ENCODE measurements at places on chromosomes 12 and 14. TPM values are rescaled to one million over a fixed set of nuclear protein-coding genes. Genes with fewer than 3 reads are reported as not detected.

The DENND5B gene
- total RNA-seq: 25.3 TPM

The MUCL1 gene
- total RNA-seq: not detected

The SLC10A1 gene
- total RNA-seq: not detected

The SPTB gene
- total RNA-seq: 0.98 TPM

The MYH6 gene
- total RNA-seq: not detected

The TMEM263 gene
- total RNA-seq: 19.6 TPM

GRCh38 chr14:56085471-56085870 lies 32.7 kb upstream of the PELI2 start:
- DNase-seq: no peak

DNA sequence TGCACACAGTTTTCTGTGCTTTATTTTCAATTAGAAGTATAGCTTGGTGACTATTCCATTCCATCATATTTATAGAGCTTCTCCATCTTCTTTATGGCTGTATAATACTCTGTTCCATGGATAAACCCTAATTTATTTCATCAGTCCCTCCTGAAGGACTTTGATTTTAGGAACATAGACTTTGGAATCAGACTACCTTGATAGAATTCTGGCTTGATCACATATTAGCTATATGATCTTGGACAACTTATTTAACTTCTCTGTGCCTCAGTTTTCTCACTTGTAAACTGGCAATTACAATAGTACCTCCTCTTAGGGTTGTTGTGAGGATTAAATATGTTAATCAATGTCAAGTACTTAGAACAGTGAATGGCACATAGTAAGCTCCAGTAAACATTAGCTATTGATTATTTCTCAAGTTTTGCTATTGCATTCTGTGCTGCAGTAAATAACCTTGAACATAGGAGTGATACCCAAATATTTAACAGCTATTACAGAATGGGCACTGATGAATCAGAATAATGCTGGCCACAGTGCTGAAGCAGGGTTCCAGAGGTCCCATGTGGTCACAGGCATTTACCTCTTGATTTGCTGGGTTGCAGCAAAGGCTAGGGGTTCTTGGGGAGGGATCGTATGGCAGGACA lies 12.2 kb upstream of the NR1H4 start:
- no peak for DNase-seq

DNA sequence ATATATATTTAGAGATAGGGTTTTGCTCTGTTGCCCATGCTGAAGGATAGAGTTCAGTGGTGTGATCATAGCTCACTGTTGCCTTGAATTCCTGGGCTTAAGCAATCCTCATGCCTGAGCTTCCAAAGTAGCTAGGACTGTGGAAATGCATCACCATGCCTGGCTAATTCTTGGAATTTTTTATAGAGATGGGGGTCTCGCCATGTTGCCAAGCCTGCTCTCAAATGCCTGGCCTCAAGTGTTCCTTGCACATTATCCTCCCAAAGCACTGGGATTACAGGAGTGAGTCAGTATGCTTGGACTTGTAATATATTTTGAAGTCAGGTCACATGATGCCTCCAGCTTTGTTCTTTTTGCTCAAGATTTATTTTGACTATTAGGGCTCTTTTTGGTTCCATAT lies 178.0 kb downstream of the RPAP3 start:
- DNase-seq: no peak

DNA sequence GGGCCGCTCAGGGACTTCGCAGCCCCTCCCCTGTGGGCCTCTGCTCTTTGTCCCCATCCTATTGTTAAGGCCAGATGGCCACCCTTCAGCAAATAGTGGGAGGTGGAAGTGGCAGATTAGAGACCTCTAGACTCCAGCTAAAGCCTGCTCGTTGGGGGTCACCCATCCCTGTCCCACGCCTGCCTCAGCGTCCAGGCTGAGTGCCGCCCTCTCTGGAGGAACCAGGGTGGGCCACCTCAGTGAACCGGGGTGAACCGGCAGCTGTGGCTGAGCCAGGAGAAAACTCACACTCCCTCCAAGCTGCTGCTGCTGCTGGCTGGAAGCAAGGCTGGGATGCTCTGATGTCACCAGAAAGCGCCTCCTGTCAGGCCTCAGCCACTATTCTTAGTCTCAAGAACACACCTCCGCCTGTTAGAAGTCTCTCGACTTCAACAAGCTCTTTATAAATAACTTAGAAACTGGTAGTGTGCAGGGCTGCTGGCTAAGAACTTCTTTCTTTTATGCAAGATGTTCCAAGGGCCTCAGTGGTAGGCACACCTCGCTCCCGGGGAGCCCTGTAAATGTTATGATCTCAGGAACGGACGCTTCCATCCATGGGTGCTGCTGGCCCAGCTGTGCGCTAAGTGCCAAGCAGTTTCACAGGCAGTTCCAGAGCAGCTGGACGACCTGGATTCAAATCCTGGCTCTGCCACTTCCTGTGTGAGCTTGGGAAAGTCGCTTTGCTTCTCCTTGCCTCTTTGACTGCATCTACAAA lies 19.8 kb upstream of the TESC start:
- DNase-seq: no peak

DNA sequence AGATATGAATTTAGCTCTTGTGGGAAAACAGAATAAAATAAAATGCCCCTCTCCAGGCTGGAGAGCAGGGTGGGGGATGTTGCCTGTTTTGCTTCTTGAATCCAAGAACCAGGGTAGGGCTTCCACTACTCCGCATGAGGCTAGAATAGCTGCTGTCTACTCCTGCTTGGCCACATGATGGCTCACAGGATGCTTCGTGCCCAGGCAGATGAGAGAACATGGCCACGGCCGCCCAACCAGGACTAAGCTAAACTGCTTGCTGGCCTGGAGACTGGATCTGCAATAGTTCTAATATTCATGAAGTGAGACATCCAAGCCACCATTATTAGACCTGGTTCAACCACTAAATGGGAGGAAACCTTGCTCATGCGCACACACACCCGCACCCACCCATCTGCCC lies 122.2 kb upstream of the METAP2 start:
- DNase-seq: no peak

- DNase-seq: no peak
Observed at GRCh38 chr12:77924703-77925102, 94.0 kb downstream of the NAV3 start.

- DNase-seq: no peak
Observed at GRCh38 chr12:109888179-109889020, 8.1 kb upstream of the GLTP start.
